NCI-H146 (cell line): ENCODE measurements at places on chromosomes 11 and 22.
A peak's percentile ranks its signal among the peaks of the same experiment; 100 is the strongest.

DNA sequence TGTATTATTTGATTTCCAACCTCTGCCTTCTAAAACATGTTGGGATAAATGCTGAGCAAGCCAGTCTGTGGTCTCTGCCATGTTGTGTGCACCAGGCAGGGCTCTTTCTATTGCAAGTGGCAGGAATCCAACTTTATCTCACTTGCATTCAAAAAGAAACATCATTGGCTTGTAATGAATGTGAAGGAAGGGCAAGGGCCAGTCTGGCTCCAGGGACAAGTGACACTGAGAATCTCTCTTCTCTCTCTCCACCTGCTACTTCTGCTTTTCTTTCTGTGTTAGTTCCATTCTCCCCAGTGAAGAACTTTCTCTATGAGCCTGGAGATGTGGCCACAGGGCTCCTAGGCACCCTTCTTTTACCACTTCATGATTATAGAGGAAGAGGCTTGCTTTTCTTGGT, 329.9 kb upstream of the NCAM1 start:
- no peak for DNase-seq

DNA sequence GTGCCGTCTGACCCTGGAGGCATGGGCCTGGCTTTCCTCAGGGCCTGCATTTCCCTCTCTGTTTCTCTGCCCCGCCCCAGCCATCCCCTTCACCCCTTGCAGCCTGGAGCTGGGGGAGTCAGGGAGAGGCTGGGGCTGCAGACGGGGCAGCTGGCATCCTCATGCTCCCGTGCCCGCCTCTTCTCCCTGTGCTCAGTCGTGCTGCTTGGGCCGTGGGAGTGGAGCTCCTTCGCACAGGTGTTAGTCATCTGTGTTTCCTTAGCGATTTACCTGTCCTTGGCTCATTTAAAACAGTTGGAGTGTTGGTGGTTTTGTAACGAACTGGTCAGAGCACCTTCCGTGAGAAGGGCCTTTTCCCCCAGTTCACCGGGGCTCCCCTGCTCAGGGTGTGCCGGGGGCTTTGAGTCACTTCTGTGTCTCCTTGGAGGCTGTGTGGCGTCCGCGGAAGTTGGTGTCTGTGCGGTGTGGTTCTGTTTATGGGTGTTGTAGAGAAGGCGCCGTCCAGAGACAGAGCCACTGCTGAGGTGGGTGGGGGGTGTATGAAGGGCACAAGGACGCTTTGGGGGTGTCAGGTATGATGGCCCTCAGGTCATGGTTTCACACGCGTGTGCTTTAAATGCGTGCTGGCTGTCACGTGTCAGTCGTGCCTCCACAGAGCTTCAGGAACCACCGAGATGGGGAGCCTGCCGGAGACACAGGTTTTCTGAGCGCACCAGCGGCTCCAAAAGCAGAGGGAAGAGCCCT, 19.5 kb downstream of the BRSK2 start:
- DNase-seq = no peak

DNA sequence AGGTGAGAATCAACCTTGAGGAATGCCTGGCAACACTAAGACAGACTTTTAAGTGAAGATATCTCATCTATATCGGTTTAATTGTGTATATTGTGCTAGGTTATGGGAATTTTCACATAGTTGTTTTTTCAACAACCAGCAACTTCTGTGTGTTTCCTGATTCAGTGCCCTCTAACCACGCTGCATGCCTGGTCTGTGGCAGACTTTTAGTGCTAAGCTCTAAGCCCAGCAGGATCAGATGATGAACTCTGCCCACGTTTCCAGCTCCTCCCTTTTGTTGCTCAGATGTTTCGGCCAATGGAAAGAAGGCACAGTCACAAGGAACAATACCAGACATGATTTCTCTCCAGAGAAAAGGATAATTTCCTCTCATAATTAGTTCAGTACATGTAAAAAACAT, 1.4 kb upstream of the VWA5A start:
- DNase-seq = no peak

DNA sequence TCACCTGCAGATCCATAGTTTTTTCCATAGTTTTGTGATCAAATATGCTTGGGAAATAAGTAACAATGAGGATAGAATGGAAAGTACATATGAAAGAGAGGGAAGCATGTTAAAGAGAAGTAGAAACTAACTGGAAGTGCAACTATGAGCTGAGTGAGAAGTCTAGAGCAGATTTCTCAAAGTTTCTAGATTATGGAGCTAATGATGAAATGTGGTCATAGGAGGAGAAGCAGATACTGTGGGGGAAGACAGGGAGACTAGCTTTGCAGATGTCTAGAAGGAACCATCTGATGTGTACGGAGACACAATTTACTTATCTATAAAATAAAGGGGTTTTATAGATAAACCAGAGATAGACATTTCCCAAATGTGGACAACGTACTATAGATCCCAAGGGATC, 37.1 kb downstream of the RELT start:
- DNase-seq = no peak

- peak; percentile 47 for DNase-seq
Measured at GRCh38 chr11:121649798-121650197, 197.0 kb upstream of the SORL1-AS1 start.

GRCh38 chr11:126465573-126466188, 110.2 kb downstream of the ST3GAL4 start:
- peak; percentile 12 for DNase-seq

GRCh38 chr11:69280994-69281393, 13.0 kb upstream of the MYEOV start:
- DNase-seq = no peak

GRCh38 chr22:40808018-40808841, 10.9 kb downstream of the SLC25A17 start:
- no peak for DNase-seq

GRCh38 chr11:86346513-86346912, 28.2 kb upstream of the CCDC81 start:
- no peak for DNase-seq

DNA sequence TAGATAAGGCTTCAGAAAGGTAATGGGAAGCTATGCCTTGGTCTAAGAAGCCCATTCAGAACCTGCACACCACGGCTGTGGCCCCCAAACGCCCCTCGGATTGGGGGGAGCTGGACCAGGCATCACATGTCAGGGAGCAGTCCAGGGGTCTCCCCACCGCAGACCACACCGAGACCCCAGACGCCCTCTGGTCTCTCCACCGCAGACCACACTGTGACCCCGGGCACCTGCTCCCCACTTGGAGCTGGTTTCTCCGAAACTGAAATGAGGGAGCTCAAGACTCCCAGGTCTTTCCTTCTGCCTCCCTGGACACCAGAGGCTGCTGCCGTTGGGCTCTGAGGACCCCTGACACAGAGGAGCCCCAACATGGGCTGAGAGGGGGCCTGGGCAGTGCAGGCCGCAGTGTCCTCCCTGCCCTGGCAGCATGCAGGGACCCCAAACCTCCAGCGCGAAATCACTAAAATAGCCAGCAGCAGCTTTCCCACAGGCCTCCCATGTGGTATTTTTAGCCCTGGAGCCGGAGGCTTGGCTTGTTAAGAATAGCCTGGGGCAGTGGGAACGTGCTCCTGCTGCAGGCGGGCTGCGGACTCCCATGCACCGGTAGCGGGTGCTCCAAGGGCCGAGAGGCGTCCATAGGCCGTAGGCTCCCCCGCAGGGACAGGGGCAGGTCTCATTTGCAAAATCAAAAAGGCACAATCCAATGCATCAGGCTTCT, 7.7 kb downstream of the LINC01488 start:
- DNase-seq = no peak

GRCh38 chr11:65639623-65640482, 2.0 kb downstream of the SIPA1 start:
- DNase-seq = no peak

DNA sequence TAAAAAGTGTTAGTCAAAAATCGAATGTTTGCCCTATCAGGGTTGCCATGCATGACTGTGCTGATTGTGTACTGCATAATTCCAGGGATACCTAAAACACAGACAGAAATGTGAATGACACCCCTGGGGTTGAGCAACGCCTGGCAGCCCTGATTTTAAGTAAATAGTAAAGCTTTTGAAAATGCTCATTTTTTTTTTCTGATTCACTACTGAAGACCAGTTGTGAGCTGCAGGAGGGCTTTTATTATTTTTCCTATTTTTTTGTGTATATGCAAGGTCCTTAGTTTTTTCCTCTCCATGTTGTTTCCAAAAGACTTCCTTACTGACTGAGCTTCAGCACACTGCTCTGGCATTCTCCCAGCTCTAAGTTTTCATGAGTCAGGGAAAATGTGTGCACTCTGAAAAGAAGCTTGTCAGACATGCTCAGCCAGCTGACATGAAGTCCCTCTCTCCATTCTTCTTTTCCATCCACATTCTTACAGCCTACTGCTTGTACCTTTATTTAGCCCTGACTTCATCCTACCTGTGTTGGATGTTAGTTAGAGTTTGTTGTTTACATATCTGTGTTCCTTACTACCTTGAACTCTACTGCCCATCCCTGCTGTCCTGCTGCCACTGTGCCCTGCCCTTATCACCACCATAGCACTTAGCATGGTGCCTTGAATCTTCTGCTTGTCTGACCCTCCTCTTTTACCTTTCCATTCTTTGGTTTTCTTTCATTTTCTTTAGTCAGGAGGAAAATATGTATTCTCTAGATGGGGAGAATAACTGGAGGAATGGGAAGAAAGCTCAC, 79.5 kb downstream of the HORMAD2 start:
- no peak for DNase-seq

- no peak for DNase-seq
Measured at GRCh38 chr11:69533296-69534165, 52.1 kb downstream of the LINC01488 start.

GRCh38 chr11:130261571-130261970, 53.1 kb downstream of the ZBTB44 start:
- no peak for DNase-seq

DNA sequence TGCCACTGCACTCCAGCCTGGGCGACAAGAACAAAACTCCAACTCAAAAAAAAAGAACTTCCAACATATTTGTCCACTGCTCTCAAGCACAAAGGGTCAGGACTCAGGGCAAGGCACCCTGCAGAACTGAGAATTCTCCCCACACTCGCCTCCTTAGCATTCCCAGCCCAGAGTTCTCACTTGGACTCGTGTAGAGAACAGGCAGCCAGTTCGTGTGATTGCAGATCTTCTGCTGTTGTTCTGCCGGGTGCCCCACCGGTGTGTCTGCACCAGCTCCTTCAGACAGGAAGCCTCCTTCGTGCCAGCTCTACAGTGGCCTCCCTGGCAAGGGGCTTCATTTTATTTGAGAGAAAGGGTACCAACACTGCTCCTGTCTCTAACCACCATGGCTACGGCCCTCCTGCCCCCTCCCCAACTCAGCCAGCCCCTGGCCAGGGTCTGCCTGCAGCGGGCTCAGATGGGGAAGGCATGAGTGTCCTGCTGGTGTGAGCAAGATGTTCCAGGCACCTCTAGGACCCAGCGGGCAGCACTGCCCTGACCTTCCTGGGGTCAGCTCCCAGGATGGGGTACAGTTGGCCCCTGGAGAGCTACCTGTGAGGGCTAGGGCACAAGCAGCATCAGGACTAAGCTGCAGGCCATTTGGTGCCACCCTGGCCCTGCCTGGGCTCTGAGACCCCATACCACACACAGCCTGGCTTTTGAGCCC, 19.5 kb upstream of the SCGB1A1 start:
- no peak for DNase-seq

- peak; percentile 9 for DNase-seq
Measured at GRCh38 chr11:5596607-5597201, at the start of gene TRIM6. TRIM6 (plus strand) TSS chr11:5596637; CDS start chr11:5596898, 261 bp downstream.

- DNase-seq = no peak
Measured at GRCh38 chr11:35891096-35891495, 52.8 kb upstream of the LDLRAD3 start.

GRCh38 chr11:119983816-119984215, 154.1 kb downstream of the TRIM29 start:
- DNase-seq = no peak

DNA sequence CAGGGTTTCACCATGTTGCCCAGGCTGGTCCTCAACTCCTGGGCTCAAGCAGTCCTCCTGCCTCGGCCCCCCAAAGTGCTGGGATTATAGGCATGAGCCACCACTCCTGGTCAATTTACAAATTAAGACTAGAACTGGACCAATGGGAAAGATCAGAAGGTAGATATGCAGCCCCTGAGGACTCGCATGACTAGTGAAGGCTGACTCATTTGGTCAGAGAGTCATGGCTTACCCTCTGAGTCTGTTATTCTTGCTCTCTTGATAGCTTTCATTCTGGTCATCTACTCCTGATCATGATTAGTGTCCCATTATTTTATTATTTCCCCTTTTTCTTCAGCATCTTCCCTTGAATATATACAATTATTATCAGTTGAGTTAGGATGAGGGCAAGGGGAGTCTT, 2.7 kb upstream of the LDHAL6A start:
- no peak for DNase-seq

DNA sequence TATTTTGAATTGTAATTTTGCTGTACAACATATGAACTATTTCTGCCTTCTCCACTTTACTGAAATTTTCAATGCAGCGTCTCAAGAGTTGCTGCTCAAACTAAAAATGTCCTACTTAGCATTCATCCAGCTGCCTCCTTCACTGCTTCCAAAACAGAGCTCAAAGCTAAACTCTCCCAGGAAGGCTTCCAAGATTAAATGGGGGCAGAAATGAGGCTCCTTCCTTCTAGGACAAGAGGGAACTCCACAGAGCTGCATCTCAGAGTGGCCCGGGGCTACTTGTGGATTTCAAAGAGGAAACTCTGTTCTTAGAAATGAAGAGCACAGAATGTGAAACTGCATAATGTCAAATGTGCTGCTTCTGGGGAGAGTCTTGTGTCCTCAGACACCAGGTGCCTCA, 295.9 kb upstream of the NCAM1 start:
- DNase-seq = no peak
